ENCODE measurements at places on chromosomes 5 and 9.

DNA sequence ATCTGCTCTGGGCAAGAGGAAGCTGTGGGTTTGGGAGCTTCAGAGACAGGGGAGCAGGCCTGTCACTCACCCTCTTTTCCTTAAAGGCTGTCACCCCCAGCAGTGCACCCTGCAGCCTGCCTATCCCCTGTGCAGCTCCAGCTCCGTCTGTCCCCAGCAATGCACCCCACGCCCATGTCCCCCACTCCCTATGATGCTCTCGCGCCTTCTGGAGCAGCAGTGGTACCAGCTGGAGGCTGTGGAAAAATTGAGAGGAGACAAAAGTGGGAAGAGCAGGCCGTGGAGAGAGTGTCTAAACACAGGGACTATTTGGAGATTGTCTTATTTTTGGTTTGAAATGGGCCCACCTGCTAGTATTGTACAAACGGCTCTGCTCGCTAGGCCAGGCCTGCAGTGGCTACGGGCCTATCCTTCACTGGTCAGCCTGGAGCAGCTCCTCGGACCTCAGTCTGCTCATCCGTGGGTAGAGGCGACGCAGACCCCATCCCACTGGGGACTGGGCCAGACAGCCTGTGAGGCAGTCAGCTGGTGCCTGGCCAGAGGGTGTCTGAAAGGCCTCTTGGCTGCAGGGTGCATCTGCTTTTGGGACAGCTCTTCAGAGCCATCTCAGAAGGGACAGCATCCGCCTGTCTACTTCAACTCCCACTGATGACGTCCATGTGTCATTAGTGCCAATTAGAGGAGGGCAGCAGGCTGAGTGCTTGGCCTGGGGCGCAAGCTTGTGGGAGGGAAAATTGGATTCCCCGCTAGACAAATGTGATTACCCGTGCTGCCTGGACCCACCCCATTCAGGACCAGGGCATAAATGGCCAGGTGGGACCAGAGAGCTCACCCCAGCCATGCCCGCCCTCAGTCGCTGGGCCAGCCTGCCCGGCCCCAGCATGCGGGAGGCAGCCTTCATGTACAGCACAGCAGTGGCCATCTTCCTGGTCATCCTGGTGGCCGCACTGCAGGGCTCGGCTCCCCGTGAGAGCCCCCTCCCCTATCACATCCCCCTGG, at the start of gene DBH:
Gene DBH, plus strand, starts transcription at position 831 of the 999 bp plus-strand sequence. Its CDS starts 9 bp downstream, at position 840.
- DNase-seq: no peak

DNA sequence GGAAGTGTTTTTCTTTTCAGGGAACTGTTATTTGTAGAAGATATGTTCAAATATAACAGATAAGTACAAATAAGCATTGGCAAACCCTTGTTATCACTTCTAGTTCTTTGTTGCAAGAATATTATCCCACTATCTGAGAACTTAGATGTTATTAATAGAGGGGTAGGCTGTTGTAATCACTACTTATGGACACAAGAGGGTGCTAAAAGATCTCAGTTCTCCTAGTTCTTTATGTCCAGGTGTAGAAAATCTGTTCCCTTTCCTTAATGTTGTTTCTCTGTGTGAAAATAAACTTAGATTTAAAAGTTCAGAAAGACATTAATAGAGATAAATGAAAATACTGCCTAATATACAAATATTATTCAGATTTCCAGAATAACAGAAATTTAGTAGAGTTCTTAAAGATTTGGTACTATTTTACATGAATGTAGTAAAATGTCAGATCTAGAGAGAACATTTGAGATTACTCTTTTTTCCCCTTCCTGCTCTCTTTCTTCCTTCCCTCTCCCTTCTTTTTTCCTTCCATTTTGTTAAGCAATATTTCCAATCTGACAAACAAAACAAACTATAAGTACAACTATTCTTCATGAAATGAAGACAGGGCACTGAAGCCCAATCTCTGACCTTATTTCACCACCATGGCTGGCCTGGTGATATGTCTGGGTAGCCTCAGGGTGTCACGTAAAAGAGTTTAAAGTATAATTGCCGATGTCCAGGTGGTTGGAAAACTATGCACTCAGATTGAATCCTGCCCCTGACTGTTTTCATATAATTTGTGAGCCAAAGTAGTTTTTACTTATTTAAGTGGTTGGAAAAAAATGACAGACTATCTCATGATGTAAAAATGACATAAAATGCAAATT, 43.6 kb upstream of the C5orf46 start:
- DNase-seq: no peak

- no peak for DNase-seq
These were observed 195.3 kb downstream of the FBXL7 start for GRCh38 chr5:15695215-15695731.

DNA sequence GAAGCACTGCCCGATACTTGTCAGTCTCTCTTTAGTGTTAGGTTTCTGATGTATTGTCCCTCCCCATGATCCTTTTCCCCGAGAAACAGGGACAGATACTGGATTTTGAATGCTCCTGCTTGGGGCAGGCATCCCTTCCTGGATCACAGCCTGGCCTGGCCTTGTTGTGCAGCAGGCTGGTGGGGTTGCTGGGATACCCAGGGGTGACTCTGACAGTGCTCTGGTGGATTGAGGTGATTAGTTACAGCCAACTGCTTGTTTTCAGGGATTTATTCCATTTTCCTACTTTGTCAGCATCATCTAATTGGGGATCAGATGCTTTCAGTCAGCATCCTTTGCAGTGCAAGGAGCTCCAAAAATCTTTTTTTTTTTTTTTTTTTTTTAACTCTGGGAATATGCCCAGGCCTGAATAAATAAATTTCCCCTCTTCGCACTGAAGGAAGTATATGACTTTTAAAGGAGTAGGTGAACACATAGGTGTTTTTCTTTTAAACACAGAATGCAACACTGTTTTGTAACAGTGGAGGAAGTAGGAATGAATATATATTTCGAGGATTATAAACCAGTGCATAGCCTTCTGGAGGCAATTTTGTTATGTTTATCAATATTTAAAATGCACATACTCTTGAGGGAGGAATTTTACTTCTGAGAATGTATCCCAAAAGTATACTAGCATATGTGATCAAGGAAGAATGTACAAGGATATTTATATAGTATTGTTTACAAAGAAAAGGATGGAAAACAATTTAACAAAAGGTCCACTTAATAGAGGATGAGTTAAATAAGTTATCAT, 127.3 kb upstream of the ELL2 start:
- no peak for DNase-seq

- no peak for DNase-seq
These were observed 14.8 kb upstream of the MARCHF6 start for GRCh38 chr5:10338686-10339057.

DNA sequence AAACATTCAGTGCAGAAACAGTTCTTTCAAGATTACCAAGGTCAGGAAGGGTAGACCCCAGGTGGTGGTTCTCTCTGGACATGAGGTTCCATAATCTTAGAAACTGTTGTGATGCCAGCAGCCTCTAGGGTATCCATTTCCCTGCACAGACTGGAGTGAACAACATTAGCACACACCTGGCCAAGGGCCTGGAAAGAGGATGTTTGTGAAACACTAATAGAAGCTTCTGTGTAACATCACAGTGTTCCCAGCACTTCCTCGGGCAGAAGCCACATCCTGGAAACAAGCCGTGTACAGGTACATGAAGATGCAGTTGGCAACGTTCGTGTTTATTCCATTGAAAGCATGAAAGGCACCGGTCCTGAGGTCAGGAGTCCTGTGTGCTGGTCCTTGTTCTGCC, 598.2 kb upstream of the KLF4 start:
- DNase-seq: no peak

- no peak for DNase-seq
These were observed 51.1 kb upstream of the SNX2 start for GRCh38 chr5:122723606-122724352.

DNA sequence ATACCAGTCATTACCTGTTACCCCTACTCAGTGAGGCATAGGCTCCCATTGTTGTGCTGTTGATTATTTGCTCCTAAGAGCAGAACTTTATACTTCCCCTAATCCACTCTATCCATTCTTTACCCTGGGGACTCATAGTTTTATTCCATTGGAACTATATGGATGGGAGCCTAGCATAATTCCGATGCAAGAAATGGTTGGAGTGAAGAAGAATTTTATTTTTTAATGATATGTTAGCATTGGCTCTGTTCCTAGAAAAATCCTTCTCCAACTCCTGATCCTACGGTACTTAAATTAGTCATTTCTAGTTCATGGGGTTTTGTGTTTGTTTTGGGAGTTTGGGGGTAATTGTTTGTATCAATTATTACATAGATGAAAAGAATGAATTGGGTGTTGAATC, 191.5 kb downstream of the GOLPH3 start:
- no peak for DNase-seq

- no peak for DNase-seq
These were observed 71.6 kb upstream of the GALNT10 start for GRCh38 chr5:154118893-154119336.

DNA sequence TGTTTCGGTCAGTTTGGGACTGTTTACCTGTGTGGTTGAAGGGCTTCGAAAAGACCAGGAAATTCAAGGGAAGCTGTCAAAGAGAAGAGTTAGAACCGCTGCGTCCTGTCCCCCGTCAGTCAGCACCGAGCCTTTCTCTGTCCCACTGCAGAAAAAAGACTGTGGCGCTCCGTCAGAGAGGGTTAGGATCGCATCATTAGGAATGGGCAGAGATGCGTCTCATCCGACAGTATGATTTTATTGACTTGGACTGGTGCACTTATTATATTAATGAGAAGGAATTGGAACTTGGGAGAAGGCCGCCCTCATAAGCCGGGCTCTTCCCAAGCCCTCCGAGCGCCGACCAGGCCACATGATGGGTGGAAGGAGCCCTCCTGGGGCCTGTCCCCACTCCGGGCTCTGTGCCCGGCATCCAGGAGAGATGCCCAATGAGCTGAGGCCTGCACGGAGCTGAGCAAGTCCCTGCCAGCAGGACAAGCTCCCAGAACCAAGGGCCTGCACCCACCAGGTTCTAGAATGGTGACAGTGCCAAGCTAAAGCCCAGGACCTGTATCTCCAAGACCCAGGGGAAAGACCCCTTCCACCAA, 71.5 kb downstream of the NEK6 start:
- no peak for DNase-seq

- no peak for DNase-seq
These were observed 232.2 kb downstream of the NFIB start for GRCh38 chr9:14081745-14082144.

- DNase-seq: no peak
These were observed 248.9 kb downstream of the DOCK8 start for GRCh38 chr9:463455-464171.

GRCh38 chr5:9082996-9083395, 462.9 kb downstream of the SEMA5A start:
- no peak for DNase-seq

GRCh38 chr5:147818290-147818689, 13.2 kb downstream of the SPINK1 start:
- no peak for DNase-seq

DNA sequence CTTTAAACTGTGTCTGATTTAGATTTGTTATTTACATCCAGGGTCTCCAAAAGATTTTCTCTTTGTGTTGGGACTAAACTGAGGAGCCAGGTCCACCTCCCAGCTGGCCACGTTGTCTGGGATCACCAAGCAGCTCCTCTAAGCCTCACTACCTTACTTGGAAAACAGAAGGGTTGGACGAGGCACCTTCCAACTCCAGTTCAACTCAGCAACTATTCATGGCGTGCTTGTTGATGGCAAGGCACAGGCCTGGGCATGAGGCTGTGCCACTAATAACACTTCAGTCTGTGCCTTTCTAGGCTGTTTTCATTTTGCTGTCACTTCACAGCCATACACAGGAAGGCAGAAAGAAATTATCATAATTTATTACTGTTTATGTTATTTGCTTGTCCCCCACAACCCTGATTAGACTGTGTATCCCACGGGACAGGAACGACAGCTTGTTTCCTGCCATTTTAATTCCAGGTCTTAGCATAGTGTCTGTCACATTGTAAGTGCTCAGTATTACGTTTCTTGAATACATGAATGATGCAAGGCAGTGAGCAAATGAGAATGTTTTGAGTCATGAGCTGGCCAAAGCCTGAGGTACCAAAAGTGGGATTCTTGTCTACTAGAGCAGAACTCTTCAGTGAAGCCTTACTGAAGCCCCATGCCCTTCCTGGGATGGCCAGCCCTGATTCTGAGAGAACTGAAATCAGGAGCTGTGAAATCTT, 125.8 kb downstream of the GALNT10 start:
- DNase-seq: no peak

GRCh38 chr5:86124333-86124732, 493.4 kb upstream of the COX7C start:
- no peak for DNase-seq

GRCh38 chr9:87301371-87301770, 196.3 kb upstream of the DAPK1 start:
- no peak for DNase-seq

DNA sequence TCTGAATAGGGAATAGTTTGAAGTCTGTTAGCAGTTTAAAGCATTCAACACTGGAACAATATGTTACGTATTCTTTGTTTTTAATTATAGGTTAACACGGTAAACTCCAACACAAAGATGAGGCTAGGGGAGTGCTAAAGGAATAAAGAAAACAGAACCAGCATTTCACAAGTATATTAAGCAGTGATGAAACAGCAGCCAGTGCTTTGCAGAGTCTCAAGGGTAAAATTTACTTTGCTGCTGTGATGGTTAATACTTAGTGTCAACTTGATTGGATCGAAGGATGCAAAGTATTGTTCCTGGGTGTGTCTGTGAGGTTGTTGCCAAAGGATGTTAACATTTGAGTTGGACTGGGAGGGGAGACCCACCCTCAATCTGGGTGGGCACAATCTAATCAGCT, 30.0 kb upstream of the GSN start:
- DNase-seq: no peak

GRCh38 chr5:83294246-83294645, 177.3 kb upstream of the VCAN start:
- no peak for DNase-seq

DNA sequence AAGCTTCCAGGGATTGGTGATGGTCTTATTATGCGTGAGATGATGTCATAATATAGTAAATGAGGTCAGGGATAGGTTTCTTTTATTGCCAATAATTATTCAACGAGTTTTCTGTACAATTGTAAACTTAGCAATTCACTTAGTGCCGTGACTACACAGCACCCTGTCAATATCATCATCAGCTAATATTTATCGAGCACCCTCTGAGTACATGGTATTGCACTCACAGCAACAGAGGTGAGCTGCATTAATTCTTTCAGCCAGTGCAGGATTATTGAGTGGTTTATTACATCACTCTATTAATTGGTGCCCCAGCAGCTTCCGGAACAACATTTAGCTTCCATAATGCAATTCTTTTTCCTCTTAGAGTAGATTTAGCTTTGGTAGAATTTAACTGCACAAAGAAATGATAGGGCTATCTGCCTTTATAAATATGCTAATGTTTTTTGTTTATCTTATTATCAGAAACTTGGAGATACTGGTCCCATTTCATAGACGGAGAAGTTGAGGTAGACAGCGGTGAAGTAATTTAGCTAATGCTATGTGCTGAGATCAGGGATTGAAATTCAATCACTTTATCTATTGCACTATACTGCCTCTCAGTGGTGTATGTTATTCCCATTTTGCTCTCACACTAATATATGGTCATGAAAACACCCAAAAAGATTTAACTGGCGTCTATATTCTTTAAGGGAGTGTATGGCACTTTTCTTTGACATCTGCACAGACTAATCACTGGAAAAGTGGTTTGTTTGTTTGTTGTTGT, 726.1 kb upstream of the WWC1 start:
- no peak for DNase-seq

All from iPS DF 6.9 (cell line).